CD4-positive, alpha-beta T cell treated with Interleukin-6 for 4 hours (primary cell): ENCODE measurements at places on chromosomes 2 and 18.

- DNase-seq = no peak
These were observed 14.5 kb upstream of the IL1RN start for GRCh38 chr2:113112871-113113270.

- no peak for DNase-seq
These were observed 43.6 kb downstream of the MRPS5 start for GRCh38 chr2:95077861-95078603.

- no peak for DNase-seq
These were observed 111.8 kb downstream of the TTC27 start for GRCh38 chr2:32739664-32740063.

GRCh38 chr2:237870754-237871651 lies 11.6 kb downstream of the RAMP1 start:
- no peak for DNase-seq

- no peak for DNase-seq
These were observed 64.3 kb downstream of the HNMT start for GRCh38 chr2:138028538-138028937.

- no peak for DNase-seq
These were observed 13.2 kb downstream of the TXNDC2 start for GRCh38 chr18:9898792-9899549.

DNA sequence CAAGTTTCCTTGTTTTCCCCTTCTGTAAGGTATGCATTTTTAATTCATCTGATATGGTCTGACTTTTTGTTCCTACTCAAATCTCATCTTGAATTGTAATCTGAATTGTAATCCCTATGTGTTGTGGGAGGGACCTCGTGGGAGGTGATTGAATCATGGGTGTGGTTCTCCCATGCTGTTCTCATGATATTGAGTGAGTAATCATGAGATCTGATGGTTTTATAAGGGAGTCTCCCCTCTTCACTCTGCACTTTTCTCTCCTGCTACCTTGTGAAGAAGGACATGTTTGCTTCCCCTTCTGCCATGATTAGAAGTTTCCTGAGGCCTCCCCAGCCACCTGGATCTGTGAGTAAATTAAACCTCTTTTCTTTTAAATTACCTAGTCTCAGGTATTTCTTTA lies 476.1 kb downstream of the LPIN1 start:
- DNase-seq = no peak

- DNase-seq = no peak
These were observed 628.0 kb downstream of the ZEB2 start for GRCh38 chr2:143891879-143892308.

DNA sequence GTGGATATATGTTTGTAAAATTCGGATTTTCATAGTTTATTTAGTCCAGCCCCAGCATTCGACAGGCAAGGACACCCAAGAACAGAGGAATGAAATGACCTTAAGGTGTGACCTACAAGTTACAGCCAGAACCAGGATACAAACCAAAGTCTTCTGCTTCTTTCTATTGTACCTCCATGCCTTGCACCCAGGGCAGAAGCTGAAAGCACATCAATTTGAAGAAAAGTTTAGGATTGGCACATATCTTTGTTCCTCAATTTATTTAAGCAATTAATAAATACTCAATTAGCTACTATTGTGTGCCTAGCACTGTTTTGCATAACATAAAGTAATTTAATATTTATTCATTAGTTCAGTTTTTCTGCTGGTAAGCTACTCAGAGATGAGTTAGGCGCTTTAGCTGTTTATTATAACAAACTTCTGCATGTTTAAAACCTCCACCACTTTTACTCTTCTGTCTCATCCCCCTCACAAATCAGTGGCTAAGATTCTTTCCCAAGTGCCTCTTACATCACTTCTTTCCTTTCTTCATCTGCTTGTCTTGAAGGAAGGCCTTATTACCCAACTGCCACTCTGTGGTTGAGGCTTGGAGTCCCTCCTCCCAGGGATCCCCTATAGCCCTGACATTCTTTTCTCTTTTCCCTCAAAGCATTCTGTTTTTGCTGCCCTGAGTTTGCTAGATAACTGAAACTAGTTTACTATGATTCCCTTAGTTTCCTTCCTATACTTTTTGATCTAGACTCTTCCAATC lies 37.1 kb upstream of the DARS1 start:
- no peak for DNase-seq

- no peak for DNase-seq
These were observed 223.7 kb upstream of the RBBP8 start for GRCh38 chr18:22709288-22710060.

DNA sequence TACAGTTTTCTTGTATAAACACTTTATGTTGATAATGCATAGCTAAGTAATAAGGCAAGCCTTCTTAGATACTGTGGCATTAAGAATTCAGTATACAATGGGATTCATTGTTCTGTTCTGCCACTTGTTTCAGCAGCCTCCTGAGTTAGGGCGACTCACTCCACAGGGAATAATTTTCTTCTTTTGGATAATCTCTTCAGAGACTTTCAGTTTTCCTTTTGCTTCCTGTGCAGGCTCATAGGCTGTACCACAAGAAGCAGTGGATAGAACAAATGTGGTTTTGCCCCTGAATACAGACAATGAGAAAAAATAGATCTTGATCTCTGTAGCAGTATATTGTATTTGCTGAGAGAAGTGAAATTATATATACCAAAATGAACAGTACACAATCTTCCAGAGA lies 298.0 kb downstream of the ZNF407 start:
- DNase-seq = no peak

DNA sequence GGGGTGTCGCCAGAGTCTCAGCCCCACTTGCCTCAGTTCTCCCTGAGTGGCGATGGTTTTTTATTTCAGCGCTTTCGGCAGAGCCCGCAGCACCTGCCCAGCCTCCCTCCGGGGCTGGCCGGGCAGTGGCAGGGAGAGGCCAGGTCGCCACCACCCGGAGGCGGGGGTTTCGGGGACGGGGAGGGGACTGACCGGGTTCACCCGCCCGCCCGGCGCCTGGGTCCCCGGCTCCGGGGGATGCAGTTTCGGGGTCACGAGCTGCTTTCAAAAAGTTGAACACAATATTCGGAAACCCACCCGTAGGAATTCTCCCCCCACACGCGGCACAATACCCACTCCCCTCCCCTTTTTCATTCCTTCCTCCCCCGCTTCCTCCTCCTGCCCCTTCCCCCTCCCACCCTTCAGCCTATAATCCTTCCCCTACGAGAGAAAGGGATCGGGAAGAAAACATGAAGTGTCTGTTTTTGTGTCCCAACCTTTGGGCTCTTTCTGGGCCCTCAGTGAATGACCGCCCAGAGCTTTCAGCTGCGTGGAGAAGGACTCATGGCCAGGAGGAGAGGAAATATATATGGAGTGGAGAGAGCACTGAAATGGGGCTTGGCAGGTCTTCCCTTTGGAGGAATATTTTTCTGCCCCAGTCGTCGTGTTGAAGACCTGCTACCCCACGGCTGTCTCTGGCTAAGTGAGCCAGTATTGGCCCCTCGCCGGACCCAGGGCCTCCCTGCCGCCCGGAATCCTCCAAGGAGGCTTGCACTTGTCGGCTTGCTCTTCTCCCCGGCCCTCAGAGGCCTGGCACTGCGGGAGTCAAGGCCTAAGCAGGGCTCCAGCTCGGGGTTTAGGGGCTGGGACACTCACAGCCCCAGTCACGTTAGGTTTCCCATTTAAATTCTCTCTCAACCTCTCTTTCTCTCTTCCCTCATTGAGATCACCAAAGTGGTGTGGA lies 2.1 kb upstream of the SIX3 start:
- no peak for DNase-seq

GRCh38 chr2:31980674-31981356 lies 30.0 kb downstream of the MEMO1 start:
- DNase-seq = no peak

- DNase-seq = peak; percentile 13
These were observed 43.6 kb upstream of the VPS54 start for GRCh38 chr2:64062840-64063239.

DNA sequence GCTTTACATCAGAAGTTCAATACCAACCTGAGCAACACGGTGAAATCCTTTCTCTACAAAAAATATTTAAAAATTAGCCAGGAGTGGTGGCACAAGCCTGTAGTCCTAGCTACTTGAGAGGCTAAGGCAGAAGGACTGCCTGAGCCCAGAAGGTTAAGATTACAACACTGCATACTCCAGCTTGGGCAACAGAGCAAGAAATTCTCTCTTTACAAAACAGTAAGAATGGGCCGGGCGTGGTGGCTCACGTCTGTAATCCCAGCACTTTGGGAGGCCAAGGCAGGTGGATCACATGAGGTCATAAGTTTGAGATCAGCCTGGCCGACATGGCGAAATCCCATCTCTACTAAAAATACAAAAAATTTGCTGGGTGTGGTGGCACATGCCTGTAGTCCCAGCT lies 113.2 kb downstream of the USP34 start:
- DNase-seq = no peak

GRCh38 chr2:43026426-43027096 lies 199.8 kb downstream of the ZFP36L2 start:
- DNase-seq = no peak

GRCh38 chr2:185433824-185434223 lies 304.8 kb upstream of the FSIP2 start:
- DNase-seq = no peak

GRCh38 chr2:231573698-231574421 lies 18.8 kb upstream of the TEX44 start:
- no peak for DNase-seq

- DNase-seq = no peak
These were observed 152.6 kb upstream of the FSHR start for GRCh38 chr2:49306925-49307324.

- no peak for DNase-seq
These were observed 11.7 kb upstream of the MSH6 start for GRCh38 chr2:47771211-47771610.

GRCh38 chr2:241566468-241566867 lies 7.9 kb downstream of the BOK start:
- DNase-seq = no peak
